ENCODE measurements at places on chromosomes 12 and 14. TPM values are rescaled to one million over a fixed set of nuclear protein-coding genes. Genes with fewer than 3 reads are reported as not detected.

OVCH1 gene
- 0.44 TPM for total RNA-seq

PLEKHA5 gene
- 49.8 TPM for total RNA-seq

GRCh38 chr14:72543341-72543740 lies 350.6 kb downstream of the DPF3 start:
- H3K36me3 ChIP-seq, result no peaks in the 10 kb centered on the region
- no peak overlapping the region for H3K27ac ChIP-seq
- no peak for DNase-seq
- H3K4me3 ChIP-seq, result no peak overlapping the region
- no peaks in the 10 kb centered on the region for H3K4me1 ChIP-seq
- H3K27me3 ChIP-seq, result no peaks in the 10 kb centered on the region

- no peaks in the 10 kb centered on the region for H3K27me3 ChIP-seq
- H3K4me3 ChIP-seq, result peak overlapping the region; percentile 91
- H3K36me3 ChIP-seq, result no peaks in the 10 kb centered on the region
- H3K4me1 ChIP-seq, result peaks cover 10% of the 10 kb centered on the region
These were observed 976 bp downstream of the THAP2 start for GRCh38 chr12:71665090-71665463.

SNW1 gene
- 54.4 TPM for total RNA-seq

DNA sequence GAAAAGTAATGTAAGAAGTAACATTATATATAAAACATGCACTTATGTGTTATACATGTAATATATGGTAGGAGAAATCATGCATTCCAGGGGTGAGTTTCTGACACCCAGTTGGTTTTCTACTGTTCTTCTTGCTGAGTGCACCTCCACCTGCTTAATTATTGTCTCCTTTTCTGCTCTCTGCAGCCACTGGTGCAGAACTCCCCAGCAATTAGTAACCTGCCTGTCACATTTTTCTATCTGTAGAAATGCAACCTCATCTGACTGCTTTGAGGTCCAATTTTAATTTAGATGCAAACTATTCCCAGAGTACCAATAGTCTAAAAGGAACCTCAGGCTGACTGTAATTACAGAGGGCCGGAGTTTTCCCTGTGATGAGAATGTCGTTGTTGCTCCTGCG lies 842.1 kb downstream of the AACS start:
- no peaks in the 10 kb centered on the region for H3K36me3 ChIP-seq
- H3K27ac ChIP-seq, result no peak overlapping the region
- H3K27me3 ChIP-seq, result no peaks in the 10 kb centered on the region
- no peaks in the 10 kb centered on the region for H3K4me1 ChIP-seq
- H3K4me3 ChIP-seq, result no peak overlapping the region

MYH7 gene
- total RNA-seq, result not detected

- H3K27me3 ChIP-seq, result no peaks in the 10 kb centered on the region
- H3K4me1 ChIP-seq, result no peaks in the 10 kb centered on the region
- no peak overlapping the region for H3K4me3 ChIP-seq
- DNase-seq, result no peak
- H3K27ac ChIP-seq, result no peak overlapping the region
- no peaks in the 10 kb centered on the region for H3K36me3 ChIP-seq
These were observed 23.5 kb downstream of the ASB2 start for GRCh38 chr14:93952829-93953228.

- H3K27ac ChIP-seq, result no peak overlapping the region
- no peak for DNase-seq
- no peaks in the 10 kb centered on the region for H3K4me1 ChIP-seq
- H3K27me3 ChIP-seq, result no peaks in the 10 kb centered on the region
- H3K4me3 ChIP-seq, result no peak overlapping the region
These were observed 159.3 kb downstream of the DYRK2 start for GRCh38 chr12:67807814-67808213.

GRCh38 chr12:56766535-56766934 lies 3.4 kb downstream of the HSD17B6 start:
- DNase-seq, result no peak
- H3K36me3 ChIP-seq, result no peaks in the 10 kb centered on the region
- no peaks in the 10 kb centered on the region for H3K27me3 ChIP-seq
- no peaks in the 10 kb centered on the region for H3K4me1 ChIP-seq

DNA sequence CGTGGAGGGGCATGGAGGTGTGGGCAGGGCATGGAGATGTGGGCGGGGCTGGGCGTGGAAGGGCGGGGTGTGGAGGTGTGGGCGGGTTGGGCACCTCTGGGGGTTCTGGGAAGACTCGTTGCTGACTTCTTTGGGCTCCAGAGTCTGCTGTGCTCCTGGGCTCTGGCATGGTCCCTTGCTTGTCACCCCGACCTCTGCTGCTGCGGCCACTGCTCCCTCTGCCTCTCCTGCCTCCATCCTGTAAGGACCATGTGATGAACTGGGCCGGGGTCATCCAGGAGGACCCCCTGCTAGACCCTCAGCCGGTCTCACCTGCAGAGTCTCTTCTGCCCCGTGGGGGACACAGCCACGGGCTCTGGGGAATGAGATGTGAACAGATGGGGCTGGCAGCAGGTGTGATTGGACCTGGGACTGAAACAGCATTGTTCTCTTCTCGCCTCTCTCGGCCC lies 15.3 kb downstream of the NOC4L start:
- no peak overlapping the region for H3K4me3 ChIP-seq
- peaks cover 11% of the 10 kb centered on the region for H3K27me3 ChIP-seq
- no peak overlapping the region for H3K27ac ChIP-seq
- no peak for DNase-seq
- peaks cover 3% of the 10 kb centered on the region for H3K4me1 ChIP-seq
- H3K36me3 ChIP-seq, result no peaks in the 10 kb centered on the region

DNA sequence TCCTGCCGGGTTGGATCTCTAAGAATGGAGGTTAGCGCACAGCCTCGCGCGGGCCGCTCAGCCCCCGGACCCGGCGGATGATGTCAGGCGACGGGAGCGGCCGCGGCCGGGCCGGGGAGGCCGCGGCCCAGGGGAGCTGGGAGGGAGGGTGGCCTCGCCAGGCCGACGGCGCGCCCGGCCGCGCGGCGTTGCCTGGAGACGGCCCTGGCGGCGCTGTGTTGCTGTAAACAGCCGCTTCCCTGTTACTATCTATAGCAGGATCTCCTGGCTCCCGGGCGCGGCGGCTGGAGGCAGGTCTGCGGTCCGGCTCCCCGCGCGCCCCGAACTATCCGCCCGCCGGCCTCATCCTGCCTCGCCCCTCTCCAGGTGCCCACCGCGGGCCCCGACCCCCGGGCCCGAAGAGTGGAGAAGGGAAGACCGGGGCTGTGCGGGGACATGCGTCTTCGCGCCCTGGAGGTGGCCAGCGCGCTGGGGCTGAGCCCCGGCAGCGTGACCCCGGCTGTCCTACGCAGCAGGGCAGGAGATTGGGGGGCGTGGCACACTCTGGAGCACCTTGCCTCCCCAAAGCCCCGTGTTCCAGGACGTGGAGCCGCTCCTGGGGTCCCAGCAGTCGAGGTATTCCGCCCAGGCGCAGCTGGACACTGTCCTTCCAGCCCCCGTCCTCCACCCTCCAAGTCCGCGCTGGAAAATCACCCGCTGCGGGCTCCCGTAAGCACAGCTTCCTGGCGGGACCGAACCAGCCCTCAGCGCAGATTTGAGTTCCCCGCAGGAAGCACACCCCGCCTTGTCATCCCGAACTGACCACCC lies 1.4 kb upstream of the FOS start:
- DNase-seq, result peak; percentile 91
- H3K27ac ChIP-seq, result peak overlapping the region; percentile 100
- H3K4me1 ChIP-seq, result peaks cover 3% of the 10 kb centered on the region
- no peaks in the 10 kb centered on the region for H3K36me3 ChIP-seq
- H3K4me3 ChIP-seq, result peak overlapping the region; percentile 93

- H3K27me3 ChIP-seq, result no peaks in the 10 kb centered on the region
- no peaks in the 10 kb centered on the region for H3K4me1 ChIP-seq
- no peak overlapping the region for H3K4me3 ChIP-seq
- H3K27ac ChIP-seq, result no peak overlapping the region
- no peaks in the 10 kb centered on the region for H3K36me3 ChIP-seq
- no peak for DNase-seq
These were observed 94.9 kb upstream of the NEDD1 start for GRCh38 chr12:96812153-96812552.

LRTM2 gene
- total RNA-seq, result not detected

GRCh38 chr12:84585776-84586395 lies 326.7 kb downstream of the SLC6A15 start:
- no peak overlapping the region for H3K4me3 ChIP-seq
- H3K4me1 ChIP-seq, result no peaks in the 10 kb centered on the region
- no peak overlapping the region for H3K27ac ChIP-seq
- DNase-seq, result no peak

GRCh38 chr12:11893998-11894397 lies 176.7 kb upstream of the BCL2L14 start:
- H3K27ac ChIP-seq, result no peak overlapping the region
- H3K4me3 ChIP-seq, result no peak overlapping the region
- no peak for DNase-seq

GRCh38 chr12:95863337-95863736 lies 4.6 kb downstream of the SNRPF start:
- no peaks in the 10 kb centered on the region for H3K36me3 ChIP-seq
- DNase-seq, result no peak
- H3K4me1 ChIP-seq, result no peaks in the 10 kb centered on the region
- H3K27ac ChIP-seq, result no peak overlapping the region
- no peaks in the 10 kb centered on the region for H3K27me3 ChIP-seq

KRT71 gene
- total RNA-seq, result not detected

SEL1L gene
- total RNA-seq, result 65.9 TPM

DNA sequence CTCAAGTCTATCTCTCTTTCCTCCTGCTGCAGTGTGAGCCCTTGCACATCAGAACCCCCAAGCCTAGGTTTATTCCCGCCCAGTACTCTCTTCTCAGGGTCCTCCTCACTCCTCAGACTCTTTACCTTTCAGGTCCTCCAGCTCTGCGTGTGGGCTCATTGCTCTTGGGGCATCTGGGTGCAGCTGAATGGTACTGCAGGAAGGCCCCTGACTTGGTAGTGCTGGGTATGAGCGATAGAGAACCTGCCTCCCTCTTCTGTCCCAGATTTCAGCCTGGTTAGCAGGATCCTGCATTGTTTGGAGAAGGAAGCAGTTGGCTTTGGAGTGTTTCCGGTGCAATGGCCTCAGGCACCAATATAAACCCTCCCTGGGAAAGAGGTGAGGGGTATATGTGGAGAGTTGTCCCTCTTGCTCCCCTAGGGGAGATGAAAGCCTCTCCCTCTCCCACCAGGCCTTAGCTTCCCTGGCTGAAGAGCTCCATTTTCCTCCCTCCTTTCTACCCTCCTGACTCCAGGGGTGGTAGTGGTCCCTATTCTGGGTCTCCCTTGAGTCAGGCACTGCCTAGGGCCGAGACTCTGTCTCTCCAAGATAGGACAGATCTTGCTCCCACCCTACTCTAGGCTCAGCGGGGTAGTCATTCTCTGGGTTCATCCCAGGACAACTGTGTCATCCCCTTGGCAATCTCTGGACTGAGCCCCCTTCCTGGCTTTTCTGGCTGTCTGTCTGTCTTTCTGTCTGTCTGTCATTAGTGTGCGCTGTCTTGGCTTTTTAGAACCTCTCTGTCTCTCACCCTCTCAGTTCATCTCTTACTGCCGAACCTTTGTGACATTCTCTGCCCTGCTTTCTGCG lies 3.8 kb downstream of the LRP1 start:
- no peaks in the 10 kb centered on the region for H3K36me3 ChIP-seq
- peak overlapping the region; percentile 67 for H3K4me3 ChIP-seq
- H3K27me3 ChIP-seq, result no peaks in the 10 kb centered on the region
- H3K27ac ChIP-seq, result peak overlapping the region; percentile 93
- no peak for DNase-seq

DNA sequence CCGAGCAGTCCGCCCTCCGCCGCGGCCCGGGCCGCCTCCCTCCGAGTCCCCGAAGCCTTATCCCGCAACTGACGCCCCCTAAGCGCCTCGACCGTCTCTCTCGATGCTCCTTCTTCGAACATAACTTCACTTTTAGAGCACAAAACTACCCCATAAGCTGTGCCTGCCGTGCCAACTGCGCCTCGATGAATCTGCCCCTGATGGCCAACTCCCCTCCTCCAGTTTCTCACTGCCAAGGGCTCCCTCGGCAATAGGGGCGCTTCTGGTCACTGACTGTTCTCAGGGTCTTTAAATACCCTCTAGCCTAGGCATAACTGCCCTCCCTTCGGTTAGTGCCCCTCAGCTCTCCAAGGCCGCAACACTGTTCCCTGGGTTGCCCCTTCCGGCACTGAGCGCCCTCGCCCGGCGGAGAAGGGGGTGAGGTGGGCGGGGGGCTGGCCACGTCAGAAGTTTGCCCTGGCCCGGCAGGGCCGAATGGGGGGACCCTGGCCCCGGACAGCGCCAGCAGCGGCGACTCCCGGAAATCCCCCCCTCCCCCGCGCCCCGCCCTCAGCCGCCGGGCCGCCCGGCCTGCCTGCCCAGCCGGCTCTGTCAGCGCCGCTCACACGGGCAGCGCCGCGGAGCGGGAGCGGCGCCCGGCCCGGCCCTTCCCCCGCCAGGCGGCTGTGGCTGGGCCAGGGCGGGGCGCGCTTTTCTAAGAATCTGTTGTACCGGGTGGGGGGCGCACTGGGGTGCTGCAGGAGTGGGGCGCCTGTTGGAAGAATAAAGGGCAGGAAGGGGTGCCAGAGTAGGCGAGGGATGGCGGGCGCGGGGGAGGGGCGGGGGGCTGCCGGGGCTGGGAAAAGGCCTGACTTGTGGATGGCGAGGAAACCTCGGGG lies 10.6 kb downstream of the RARG start:
- DNase-seq, result peak; percentile 77
- H3K27me3 ChIP-seq, result no peaks in the 10 kb centered on the region
- peaks cover 59% of the 10 kb centered on the region for H3K4me1 ChIP-seq
- H3K36me3 ChIP-seq, result no peaks in the 10 kb centered on the region

TMEM179 gene
- total RNA-seq, result not detected

- no peaks in the 10 kb centered on the region for H3K36me3 ChIP-seq
- no peak overlapping the region for H3K4me3 ChIP-seq
- H3K27me3 ChIP-seq, result no peaks in the 10 kb centered on the region
- peaks cover 37% of the 10 kb centered on the region for H3K4me1 ChIP-seq
These were observed 92.1 kb downstream of the LRRC74A start for GRCh38 chr14:76918256-76918781.

COQ6 gene
- 37.9 TPM for total RNA-seq

KLRD1 gene
- total RNA-seq, result 2.5 TPM

DNA sequence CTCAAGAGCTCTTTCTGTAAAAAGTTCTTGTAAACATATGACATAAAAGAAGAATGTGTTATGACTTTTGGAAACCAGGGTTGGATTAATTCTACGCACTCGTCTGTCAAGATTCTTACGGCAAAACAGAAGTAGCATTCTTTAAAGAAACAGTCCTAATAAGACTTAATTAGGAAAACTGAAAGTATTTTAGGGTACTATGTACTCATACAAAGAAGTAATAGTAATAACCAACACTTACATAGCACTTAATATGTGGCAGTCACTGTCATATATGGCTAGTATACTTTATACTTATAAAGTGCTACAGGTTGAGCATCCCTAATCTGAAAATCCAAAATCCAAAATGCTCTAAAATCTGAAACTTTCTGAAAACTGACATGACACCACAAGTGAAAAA lies 72.9 kb upstream of the ST8SIA1 start:
- H3K27ac ChIP-seq, result peak overlapping the region; percentile 77
- peaks cover 8% of the 10 kb centered on the region for H3K4me1 ChIP-seq
- DNase-seq, result no peak

ACVRL1 gene
- total RNA-seq, result 24.7 TPM

DNA sequence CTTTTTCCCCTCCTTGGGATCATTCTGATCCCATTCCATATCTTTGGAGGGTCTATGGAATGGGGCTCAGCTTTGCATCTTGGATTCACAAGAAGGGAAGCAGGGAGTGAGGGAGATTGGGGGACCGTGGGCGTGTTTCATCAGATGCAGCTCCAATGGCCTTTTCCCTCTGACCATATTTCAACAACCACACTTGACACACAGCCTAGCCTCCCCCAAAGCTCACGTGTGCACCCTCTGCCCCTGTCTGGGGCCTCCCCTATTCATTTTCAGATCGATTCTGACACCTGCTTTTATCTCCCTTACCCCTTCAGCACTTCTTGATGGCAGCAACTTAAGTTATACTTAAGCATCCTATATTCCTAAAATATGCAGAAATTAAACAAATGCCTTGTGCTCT lies 126.6 kb downstream of the CHST11 start:
- no peaks in the 10 kb centered on the region for H3K27me3 ChIP-seq
- no peak overlapping the region for H3K4me3 ChIP-seq
- H3K27ac ChIP-seq, result no peak overlapping the region
- no peaks in the 10 kb centered on the region for H3K4me1 ChIP-seq
- no peak for DNase-seq

IRAK3 gene
- total RNA-seq, result 22.2 TPM

All from breast epithelium (tissue), 4 donors.